ENCODE measurements at places on chromosomes 12 and 14.
A peak's percentile ranks its signal among the peaks of the same experiment; 100 is the strongest.

GRCh38 chr12:121400332-121401139 is 618 bp downstream of the RNF34 start:
- no peak for DNase-seq

GRCh38 chr12:56261503-56262232 is 3.5 kb upstream of the ANKRD52 start:
- DNase-seq = no peak

GRCh38 chr12:98772818-98773217 is 127.7 kb downstream of the APAF1 start:
- DNase-seq = no peak

- no peak for DNase-seq
These were observed 558.8 kb upstream of the FBXO33 start for GRCh38 chr14:39991041-39991440.

- no peak for DNase-seq
These were observed 16.3 kb downstream of the SPX start for GRCh38 chr12:21542403-21542802.

GRCh38 chr12:103546959-103547358 is 40.1 kb upstream of the STAB2 start:
- DNase-seq = no peak

DNA sequence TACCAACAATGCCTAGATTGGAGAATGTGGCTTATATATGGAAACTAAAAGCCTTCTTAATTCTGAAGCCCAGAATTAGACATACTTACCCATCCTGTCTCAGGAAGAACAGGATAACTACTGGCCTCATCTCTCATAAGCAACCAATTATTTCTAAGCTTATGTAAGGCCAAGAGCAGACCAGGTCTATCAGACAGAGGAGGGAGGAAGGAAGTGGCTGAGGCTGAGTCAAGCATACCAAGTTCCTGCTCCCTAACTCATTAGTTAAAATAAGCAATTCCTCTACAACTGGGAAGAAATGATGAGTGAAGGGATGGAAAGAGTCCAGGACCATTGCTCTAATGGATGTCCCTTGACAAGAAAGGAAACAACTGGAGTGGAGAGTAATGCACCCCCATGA is 27.0 kb upstream of the INSM2 start:
- no peak for DNase-seq

- DNase-seq = peak; percentile 3
These were observed 412.5 kb downstream of the CCDC91 start for GRCh38 chr12:28602786-28603185.

- no peak for DNase-seq
These were observed 316.3 kb downstream of the SLC6A15 start for GRCh38 chr12:84596266-84596665.

Measured in MV-4-11 (cell line).